Osteoblast (primary cell): ENCODE measurements at places on chromosomes 12 and 14. TPM values are rescaled to one million over a fixed set of nuclear protein-coding genes. Genes with fewer than 3 reads are reported as not detected.

DNA sequence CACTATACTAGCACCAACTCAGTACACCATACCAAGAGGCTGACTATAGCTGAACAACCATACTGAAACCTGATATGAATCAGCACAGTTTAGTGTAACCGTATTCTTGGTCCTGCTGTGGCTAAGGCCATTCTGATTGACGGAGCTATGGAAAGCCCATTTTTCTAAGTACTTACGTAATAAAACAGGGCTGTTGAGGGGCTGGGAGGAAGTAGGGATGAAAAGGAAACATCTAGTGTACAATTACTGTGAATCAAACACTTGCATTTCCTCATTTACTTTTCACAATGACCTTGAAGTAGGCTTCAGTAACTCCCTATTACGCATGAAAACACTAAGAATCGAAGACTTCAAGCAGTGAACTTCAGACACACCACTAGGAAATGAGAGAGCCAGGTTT lies 198.2 kb downstream of the BTG1 start:
- H3K4me3 ChIP-seq, result no peak overlapping the region
- no peak overlapping the region for H3K27ac ChIP-seq
- H3K36me3 ChIP-seq, result no peaks in the 10 kb centered on the region

- H3K4me1 ChIP-seq, result no peaks in the 10 kb centered on the region
- no peak overlapping the region for H3K27ac ChIP-seq
- no peak overlapping the region for H3K4me3 ChIP-seq
- H3K36me3 ChIP-seq, result peaks cover 5% of the 10 kb centered on the region
- no peak for DNase-seq
Observed at GRCh38 chr12:70278945-70279344, 35.7 kb downstream of the CNOT2 start.

DNA sequence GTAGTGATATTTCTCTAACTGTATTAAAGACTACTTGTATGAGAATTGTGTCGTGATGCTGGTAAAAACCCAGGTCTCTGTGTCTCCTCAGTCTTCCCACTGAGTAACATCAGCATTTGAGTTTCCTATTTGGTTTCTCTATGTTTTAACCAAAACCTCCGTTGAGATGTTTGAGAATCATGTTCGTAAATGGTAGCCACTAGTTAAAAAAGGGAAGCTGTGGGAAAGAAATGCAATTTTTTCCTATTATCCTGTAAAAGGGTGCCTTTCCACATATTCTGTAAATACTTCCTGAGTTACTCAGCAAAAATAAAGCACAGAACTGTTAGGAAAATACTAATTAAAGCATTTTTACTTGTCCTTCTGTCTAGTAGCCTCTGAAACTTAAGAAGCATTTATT lies 7.0 kb downstream of the CLEC1B start:
- no peaks in the 10 kb centered on the region for H3K36me3 ChIP-seq
- no peak for DNase-seq
- H3K4me1 ChIP-seq, result no peaks in the 10 kb centered on the region
- H3K4me3 ChIP-seq, result no peak overlapping the region

The C3AR1 gene
- total RNA-seq, result 0.29 and 0.72 TPM in 2 replicates
